ENCODE measurements at places on chromosomes 11 and 22.

- DNase-seq: no peak
These were observed 352.9 kb downstream of the CTTN start for GRCh38 chr11:70751142-70751734.

DNA sequence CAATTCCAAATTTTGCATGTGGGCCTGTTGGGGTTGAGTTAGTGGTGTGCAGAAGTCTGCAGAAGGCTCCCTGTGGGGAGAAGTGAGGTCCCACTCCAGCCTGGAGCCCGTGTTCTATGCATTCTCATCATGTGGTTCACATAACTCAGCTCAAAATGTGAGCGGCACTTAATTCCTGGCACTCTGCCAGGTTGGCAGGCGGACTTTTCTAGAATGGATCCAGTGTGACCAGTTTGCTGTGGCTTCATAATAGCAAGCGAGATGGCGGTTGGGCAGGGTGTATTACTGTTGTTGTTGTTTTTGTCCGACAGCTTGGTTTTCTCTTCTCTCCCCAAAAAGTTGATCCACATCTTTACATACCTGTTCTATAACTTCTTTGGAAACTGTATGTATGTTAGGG lies 146.8 kb upstream of the TTC12 start:
- DNase-seq: no peak

DNA sequence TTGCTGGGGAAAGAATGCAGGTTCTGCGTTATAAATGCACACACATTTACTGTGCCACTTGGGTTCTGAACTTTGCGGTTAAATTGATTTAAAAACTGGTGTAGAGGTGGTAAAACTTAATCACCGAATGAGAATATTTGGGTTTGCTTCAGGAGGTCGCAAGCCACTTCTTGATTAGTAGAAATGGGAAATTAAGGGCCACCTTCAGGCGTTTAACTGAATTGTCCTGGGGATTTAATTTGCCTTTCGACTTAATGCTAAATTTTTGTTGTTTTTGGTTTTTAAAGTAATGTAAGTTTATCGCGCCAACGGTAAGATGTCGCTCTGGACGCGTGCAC lies 459 bp upstream of the NCR3LG1 start:
- DNase-seq: no peak

DNA sequence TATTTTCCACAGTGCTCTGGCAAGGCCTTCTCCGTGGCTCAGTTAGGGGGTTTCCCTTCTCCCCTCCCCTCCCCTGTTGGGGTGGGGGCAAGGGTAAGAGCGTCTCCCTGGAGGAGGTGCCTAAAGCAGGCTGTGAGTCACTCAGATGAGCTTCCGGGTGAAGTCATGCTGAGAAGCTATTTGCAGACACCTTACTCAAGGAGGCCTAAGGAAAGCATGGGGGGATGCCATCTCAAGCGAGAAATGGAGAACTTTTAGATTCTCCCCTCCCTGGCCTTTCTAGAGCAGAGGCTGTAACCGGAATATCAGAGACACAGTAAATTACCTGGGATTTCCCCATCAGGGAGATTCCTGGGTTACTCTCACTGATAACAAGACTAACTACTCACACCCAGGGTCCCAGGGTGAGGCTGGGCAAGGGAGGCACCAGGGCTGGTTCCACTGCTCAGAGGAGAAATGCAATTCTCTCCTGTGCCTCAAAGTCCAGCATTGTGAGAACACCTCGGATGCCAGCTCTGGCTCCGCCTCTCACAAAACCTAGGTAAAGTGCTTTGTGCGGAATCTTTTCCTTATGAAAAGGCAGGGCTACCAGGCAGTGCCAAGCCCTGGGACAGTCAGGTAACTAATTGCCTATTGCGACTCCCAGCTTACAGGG lies 123.6 kb downstream of the ABTB2 start:
- peak; percentile 80 for DNase-seq

Measured in activated CD8-positive, alpha-beta T cell treated with anti-CD3 and anti-CD28 coated beads, Interleukin-2, amount 10 ng/mL, durations not matched to agents 7 days and 5 days (primary cell).